Parietal lobe (tissue), 2 donors: ENCODE measurements at places on chromosomes 6 and 20. TPM values are rescaled to one million over a fixed set of nuclear protein-coding genes. Genes with fewer than 3 reads are reported as not detected.

Gene PKIB
- 0.94 TPM for total RNA-seq

Gene B3GAT2
- total RNA-seq: 19.4 TPM

Gene EEF1A2
- total RNA-seq: 281 TPM

Gene MCUR1
- total RNA-seq: 36.3 TPM

Gene WFDC2
- 4.4 TPM for total RNA-seq
